ENCODE measurements at places on chromosomes 12 and 14.
A peak's percentile ranks its signal among the peaks of the same experiment; 100 is the strongest.

DNA sequence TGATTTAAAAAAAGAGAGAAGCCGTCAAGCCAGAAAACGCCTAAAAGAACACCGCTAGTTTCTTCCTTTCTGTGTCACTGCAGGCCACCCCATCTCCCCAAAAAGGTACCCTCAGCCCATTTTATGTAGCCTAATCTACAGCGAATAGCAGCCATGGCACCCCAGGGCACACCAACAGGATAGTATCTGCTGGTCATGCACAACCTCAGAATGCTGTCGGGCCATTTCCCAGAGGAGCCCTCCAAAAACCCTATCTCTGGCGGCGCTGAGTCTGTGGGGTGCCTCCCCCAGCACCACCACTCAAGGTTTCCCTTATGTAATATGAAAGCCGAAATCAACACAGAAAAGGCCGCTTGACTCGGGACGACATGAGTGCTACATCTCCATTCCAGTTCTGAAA, 98.9 kb downstream of the BCL11B start:
- no peak for DNase-seq

DNA sequence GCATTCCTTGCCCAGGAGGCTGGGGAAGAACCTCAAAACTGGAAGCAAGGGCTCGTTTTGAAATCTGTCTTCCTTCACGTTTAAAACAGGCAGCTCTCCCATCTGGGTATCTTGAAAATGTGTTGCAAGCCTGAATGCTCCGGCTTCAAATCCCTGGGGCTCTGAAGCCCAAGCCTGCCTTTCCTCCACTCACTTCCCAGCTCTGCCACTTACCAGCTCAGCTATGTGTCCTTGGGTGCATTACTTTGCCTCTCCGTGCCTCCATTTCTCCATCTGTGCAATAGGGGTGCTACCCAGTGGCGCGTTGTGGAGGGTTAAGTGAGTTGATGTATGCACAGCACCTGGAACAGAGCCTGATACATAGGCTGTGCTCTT, 97.6 kb downstream of the GCH1 start:
- no peak for DNase-seq

DNA sequence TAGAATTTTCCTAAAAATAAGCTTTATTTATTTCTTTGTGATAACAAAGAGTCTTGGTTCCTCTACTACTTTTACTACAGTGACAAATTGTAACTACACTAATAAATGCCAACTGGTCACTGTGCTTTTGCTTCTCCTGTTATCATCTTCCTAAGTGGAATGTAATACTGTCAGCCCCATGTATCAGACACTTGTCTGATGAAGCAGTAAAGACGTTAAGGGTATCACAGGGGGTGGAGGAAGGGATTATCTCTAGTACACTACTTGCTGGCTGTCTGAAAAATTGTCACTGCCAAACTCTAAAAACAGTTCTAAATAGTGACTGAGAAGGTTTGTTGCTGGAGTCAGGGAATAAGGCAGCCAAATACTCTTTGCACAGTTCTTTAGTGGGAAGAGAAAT, 11.3 kb downstream of the ASB8 start:
- DNase-seq = no peak

DNA sequence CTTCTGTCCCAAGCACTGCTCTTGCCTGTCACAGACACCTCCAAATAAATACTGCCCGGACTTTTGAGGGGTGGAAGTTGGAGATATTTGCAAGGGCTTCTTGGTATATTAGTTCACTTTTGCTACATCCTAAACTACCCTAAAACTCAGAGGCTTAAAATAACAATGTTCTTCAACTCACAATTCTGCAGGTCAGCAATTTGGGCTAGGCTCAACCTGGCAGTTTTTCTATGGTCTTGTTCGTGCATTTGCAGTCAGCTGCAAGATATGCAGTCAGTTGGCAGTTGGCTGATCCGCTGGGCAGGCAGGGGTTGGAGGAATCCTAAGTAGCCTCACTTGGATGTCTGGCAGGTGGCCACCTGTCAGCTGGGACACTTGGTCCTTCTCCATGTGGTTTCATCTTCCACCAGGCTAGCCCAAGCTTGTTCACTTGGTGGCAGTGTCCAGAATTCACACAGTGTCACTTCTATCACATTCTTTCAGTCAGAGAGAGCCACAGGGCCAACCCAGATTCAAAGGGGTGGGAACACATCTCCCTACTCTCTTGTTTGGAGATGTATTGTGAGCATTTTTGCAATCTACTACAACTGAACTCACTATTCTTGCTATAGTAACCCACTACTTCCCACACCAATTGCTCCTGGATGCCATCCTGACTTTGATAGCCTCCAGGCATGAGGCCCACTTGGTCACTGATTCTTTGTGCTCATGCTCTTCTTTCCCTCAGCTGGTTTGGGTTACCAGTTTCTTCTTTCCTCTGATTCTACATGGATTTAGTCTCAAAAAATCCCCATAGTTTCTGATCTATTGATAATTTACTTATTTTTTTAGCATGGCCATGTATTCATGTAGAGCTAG, 27.8 kb upstream of the CAPRIN2 start:
- DNase-seq = no peak

GRCh38 chr12:71999795-72000194, 61.1 kb downstream of the TPH2 start:
- no peak for DNase-seq

- peak; percentile 46 for DNase-seq
These were observed 18.7 kb upstream of the EPYC start for GRCh38 chr12:91023326-91024004.

GRCh38 chr12:94172973-94173372, 24.6 kb downstream of the PLXNC1 start:
- peak; percentile 88 for DNase-seq

GRCh38 chr12:126268222-126268621, 1203.0 kb downstream of the AACS start:
- no peak for DNase-seq

DNA sequence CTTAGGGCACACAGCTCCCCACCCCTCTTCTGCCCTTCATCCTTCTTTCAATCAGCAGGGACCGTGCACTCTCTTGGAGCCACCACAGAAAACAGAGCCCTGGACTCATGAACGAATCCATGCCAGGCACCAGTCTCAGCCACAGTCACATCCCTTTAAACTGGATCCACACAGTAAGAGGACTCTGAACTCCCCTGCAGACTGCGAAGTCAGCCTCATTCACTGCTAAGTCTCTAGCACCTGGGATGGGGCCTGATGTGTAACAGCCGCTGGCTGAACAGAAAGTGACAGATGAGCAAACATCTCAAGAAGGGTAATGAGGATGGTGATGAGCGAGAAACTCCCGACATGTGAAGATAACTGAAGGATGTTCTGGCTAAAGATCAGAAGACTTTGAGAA, 45.8 kb upstream of the IQSEC3 start:
- no peak for DNase-seq

DNA sequence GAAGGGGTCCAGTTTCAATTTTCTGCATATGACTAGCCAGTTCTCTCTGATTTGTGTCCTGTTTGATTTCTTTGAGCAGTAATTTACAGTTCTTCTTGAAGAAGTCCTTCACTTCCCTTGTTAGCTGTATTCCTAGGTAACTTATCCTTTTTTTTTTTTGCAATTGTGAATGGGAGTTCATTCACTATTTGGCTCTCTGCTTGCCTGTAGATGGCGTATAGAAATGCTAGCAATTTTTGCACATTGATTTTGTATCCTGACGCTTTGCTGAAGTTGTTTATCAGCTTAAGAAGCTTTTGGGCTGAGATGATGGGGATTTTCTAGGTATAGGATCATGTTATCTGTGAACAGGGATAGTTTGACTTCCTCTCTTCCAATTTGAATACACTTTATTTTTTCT, 77.6 kb upstream of the NID2 start:
- DNase-seq = no peak

GRCh38 chr14:82067221-82067875, 533.7 kb upstream of the SEL1L start:
- DNase-seq = no peak

GRCh38 chr12:116299064-116299463, 21.6 kb upstream of the MED13L start:
- DNase-seq = no peak

GRCh38 chr12:110699591-110700445, 10.9 kb upstream of the HVCN1 start:
- DNase-seq = no peak

GRCh38 chr14:69002069-69002468, 23.0 kb upstream of the ACTN1 start:
- DNase-seq = no peak

DNA sequence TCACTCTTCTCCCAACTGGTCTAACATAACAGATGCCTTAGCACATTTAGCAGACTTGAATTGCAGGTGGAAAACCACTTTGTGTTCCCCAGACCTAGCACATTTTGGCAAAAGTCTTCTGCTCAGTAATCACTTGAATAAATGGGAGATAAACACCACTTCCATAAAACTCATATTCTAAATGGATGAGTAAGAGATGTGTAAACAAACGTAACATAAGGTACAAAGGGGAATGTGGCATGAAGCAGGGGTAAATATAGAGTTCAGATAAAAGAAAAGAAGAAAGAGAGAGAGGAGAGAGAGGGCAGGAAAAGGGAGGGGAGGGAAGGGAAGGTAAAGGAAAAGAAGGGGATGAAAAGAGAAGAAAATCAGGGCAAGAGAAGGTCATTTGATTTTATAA, 17.0 kb upstream of the KERA start:
- no peak for DNase-seq

GRCh38 chr12:131290255-131290959, 336.7 kb downstream of the ADGRD1 start:
- DNase-seq = no peak

DNA sequence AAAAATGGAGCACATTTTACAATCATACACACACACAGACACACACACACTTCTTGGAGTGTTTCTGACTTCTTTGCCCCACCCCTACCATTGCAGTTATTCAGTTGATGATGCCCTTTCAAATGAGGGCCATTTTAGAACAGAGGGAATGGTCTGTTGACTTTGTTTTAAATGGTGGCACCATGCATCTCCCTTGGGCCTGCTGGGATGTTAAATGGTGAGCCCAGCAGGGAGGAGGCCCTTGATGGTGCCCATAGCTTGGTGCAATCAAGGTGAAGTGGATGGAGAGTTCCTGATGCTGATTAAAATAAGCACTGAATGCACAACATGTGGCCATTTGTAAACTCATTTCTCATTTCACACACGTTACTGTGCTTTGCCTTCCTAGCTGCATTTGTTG, 13.3 kb downstream of the C12orf75 start:
- DNase-seq = no peak

DNA sequence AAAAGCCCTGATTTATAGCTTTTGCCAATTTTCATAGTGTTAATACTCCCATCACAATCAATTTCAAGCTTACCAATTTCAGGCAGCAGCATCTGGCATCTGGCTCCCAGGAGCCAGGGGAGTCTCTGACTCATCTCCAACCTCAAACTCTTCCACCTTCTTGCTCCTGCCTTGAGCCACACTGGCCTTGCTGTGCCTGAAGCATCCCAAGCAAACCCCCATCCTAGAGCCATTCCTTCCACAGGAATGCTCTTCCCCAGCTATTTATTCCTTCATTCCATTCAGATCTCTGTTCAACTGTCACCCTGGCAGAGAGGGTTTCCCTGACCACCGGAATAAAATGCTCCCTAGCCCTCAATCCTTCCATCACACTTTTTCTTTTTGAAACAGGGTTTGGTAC, 13.9 kb upstream of the PPP1CC start:
- DNase-seq = no peak

- no peak for DNase-seq
These were observed 127.2 kb upstream of the GZMB start for GRCh38 chr14:24761141-24761540.

DNA sequence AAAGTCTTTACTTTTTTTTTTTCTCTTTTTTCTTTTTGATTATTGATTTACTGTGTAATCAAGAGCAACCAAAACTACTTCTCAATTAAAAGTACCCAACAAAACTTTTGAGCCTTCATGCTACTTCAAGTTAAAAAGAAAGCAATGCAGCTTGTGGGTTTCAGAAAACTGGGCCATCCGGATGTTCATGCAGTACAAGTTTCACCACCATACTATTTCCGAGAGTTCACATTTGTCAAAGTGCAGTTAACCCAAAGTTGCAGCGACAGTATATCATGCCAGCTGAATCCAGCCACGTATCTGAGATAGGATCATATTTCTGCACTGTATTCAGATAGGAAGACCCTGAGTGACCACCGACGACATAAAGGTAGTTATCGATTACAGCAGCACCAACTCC, 33.0 kb downstream of the KLHL28 start:
- DNase-seq = no peak

DNA sequence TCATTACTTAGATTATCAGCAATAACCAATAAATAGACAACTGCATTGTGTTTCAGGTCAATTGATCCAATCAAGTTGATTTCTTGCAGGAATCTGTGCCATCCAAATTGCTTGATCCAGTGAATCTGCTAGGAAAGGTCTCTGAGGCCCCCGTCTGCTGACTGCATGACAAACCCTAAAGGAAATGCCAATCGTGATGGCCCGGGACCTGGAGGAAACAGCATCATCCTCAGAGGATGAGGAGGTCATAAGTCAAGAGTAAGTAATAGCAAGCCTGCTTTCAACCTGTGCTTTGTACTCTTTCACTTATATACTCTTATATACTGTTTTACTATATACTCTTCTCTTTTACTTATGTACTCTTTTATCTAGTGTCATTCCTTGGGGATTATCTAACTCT, 1.9 kb downstream of the TTLL5 start:
- no peak for DNase-seq

DNA sequence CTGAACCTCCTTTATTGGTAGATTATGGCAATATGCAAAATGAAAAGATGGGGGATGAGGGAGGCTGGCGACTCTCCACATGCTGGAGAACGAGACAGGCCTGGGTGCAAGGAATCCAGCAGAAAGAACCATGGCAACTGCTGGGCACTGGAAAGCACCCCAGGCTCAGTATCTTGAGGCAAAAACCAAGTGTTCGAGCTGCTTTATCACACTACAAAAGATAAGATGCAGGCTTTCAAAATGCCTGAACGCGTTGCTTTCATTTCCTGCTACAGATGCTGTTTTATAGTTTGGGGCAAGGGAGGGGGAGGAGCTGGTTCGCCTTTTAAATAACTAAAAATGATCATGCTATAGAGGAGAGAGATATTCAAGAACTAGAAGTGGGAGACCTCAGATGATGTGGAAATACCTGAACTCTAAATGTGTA, 38.9 kb downstream of the NIN start:
- no peak for DNase-seq

GRCh38 chr14:21867541-21867940, 193.9 kb upstream of the OR4E1 start:
- DNase-seq = no peak

DNA sequence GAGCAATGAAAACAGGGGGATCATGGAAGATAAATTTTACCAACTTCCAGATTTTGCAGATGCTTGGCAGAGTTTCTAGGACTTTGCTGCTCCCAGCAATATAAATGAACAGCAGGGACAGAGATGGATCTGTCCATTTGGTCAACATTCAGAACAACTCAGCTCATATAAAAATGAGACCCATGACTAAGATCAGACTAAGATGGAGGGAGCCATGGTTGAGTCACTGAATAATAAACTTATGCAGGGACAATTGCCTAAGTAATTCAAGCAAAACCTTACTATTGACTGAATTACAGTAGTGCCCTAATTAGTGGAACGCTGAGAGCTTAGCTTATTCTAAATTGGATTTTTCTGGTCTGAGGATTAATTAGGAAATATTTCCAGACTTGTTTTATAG, 205.1 kb downstream of the SLC5A8 start:
- no peak for DNase-seq

Data from AG09309 (cell line).